ENCODE measurements at places on chromosomes 11 and 22.
A peak's percentile ranks its signal among the peaks of the same experiment; 100 is the strongest.

- no peak for DNase-seq
Observed at GRCh38 chr11:63405114-63405513, 35.5 kb downstream of the SLC22A9 start.

DNA sequence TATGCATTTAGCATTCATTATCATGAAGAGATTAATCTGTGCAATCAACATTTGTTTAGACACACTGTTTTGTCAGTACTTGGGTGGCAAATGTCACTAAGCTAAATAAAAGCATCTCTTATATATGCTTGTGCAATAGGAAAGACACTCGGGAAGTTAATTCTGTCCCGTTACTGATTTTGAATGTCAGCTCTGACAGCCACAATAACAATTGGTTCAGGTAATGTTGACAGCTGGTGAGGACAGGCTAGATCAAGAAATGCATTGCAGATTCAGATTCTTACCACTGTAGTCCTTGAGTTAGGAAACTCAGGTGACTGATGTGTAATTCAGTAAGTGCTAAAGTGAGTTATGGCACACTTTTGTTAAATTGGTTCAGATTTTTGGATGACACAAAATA, 523.8 kb upstream of the FAT3 start:
- peak; percentile 7 for DNase-seq

DNA sequence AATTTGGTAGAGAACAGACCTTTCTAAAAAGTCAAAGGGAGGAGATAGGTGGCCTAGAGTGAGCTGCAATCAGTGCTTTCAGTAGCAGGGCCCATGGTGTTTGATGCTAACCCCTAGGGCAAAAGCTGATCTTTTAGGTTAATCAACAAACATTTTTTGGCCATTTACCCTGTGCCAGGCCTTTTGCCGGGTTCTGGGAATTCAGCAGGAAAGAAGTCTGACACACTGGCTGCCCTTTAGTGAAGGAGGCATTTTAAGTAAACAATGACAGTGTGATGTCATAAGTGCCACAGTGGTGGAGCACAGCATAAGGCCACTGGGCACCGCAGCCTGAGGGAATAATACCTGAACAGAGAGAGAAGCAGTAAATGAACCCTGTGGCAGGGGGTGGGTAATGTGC, 29.0 kb downstream of the C22orf31 start:
- no peak for DNase-seq

GRCh38 chr11:130109386-130109785, 39.7 kb downstream of the APLP2 start:
- DNase-seq = no peak

- no peak for DNase-seq
Observed at GRCh38 chr22:30516731-30517130, 11.2 kb upstream of the SEC14L4 start.

GRCh38 chr11:61332281-61332796, 566 bp downstream of the DDB1 start:
- peak; percentile 29 for DNase-seq

GRCh38 chr11:104011044-104011443, 25.4 kb upstream of the DDI1 start:
- no peak for DNase-seq

GRCh38 chr11:85385547-85385946, 241.6 kb downstream of the DLG2 start:
- no peak for DNase-seq

DNA sequence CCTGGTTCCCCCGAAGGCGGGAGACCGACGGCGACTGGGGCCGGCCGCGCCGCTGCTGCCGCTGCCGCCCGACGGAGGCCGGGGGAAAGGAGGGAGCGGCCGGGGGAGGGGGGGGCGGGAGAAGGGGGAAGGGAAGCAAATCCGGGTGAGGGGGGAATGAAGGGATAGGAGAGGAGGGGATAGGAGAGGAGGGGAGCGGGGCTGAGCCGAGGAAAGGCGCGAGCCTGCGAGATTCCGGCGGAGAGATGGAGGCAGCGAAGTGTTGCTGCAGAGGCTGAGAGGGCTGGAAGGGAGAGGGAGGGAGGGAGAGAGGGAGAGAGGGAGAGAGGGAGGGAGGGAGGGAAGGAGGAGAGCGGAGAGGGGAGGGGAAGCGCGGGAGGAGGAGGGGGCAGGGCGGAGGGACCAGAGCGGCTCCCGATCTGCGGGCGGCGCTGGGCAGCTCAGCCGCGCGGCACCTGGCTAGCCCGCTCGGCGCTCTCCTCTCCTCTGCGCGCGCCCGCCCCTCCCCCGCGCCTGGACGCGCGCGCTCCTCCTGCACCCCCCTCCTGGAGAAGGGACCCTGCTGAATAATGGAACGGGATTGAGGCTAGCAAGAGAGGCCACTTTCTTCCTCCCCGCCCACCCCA, 52.3 kb downstream of the SLC22A12 start:
- peak; percentile 61 for DNase-seq

DNA sequence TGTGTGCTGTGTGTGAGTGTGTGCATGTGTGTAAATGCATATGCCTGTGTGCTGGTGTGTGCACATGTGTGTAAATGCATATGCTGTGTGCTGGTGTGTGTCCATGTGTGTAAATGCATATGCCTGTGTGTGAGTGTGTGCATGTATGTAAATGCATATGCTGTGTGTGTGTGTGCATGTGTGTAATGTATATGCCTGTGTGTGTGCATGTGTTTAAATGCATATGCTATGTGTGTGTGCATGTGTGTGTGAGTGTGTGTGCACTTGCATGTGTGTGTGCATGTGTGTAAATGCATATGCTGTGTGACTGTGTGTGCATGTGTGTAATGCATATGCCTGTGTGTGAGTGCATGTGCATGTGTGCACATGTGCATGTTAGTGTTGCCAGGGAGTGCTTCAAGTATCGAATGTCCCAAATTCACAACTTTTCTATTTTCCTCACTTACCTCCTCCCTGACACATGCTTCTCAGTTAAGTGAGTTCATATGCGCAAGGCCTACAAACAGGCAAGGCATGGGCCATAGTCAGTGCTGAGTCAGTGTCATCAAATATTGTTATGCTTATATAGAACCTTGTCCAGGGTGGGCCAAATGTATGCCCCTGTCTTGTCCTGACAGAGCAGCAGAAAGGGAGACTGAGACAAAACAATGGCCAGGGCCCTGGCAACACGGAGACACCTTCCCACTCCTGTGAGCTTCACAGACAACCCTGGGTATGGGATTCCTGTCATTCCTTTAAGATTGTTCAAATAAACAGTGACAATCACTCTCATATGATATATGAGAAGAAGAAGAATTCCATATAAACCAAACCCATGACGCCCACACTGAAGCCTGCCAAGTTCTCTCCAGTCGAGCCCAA, 38.6 kb downstream of the GGTLC2 start:
- DNase-seq = no peak

DNA sequence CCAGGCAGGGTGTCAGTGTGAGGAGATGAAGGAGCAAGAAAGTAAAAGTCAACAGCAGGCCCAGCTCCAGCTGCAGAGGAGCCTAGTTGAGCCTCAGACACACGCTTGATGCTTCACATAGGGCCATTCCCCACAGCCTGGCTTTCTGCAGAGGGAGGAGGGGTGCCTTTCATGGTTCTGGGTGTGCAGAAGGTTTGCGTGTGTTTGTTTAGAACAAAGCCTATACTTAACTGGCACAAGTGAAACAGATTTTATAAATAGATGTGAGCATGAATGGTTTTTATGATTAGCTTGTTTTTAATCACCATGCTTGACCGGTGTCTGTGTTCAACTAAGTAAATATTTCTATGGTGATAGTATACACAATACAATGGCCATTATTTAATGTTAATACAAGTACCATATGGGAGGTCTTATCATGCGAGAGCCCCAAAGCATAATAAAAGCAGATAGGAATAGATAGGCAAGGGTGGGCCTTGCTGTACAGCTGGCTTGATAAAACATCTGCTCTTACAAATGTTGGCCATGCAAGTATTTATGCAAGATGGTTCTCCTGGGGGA, 290.2 kb downstream of the ETS1 start:
- DNase-seq = no peak

DNA sequence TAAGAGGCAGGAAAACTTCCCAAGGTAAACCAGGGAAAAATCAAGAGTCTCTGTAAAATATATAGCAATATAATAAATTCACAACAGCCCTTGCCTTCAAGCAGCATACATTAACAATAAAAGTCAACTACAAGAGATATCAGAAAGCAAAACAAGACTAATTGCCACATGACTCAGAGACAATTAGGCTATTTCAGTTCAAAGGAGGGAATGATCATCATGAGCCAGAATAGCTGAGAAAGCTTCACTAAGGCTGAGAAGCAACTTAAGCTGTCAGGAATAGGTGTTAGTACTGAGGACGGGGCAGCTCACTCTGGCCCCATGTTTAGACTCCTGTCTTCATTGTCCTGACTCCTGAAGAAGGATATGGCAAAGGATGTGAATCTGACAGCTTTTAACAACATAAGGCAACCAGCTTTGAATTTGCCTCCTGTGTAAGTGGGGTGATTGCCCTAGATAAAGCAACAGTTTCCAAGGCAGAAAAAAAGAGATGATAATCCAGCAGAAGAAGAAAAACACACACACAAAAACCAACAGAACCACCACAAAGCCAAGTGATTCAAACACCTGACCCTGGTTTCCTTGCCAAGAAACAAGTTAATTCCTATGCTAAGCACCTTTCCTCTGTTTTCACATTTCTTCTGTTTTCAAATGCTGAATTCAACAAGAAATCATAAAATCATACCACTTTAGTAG, 60.8 kb downstream of the SIK3 start:
- DNase-seq = peak; percentile 69

- DNase-seq = peak; percentile 82
Observed at GRCh38 chr11:69654660-69655478, 13.9 kb downstream of the CCND1 start.

DNA sequence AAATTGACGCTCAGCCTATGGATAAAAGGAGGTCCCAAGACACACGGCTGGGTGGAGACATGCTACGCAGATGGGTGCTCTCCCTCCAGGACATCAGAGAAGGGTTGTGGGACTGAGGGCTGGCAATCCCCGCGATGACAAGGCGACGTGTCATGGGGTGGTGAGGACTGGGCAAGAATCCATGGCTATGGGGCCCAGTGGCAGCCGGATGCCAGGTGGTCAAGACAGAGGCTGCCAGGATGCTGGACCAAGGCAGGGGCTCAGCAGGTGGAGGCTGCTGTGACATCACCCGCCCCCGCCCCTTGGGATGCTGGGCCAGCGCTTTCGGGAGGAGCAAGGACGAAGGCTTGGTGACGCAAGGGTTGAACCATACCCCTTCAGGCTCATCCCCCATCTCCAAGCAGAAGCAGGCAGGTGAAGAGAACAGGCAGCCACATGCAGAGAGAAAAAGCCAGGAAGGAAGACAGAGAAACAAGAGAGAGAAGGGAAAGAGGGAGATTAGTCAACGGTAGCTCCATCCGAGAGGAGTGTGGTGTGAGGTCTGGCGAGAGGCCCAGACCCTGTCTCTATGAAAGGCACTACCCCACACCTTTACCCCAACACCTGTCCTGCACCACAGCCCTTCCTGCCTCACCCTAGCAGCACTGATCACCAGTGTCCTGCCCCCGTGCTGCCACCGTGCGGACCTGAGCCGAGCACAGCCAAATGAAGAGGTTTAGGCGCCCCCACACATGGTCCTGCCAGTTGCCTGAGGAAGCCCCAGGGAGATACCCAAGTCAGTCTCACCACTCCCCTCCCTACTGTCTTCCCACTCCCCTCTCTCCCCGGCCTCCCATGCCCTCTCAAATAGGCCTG, 24.1 kb upstream of the RASL10A start:
- DNase-seq = no peak

- DNase-seq = peak; percentile 39
Observed at GRCh38 chr11:17760102-17761029, 25.8 kb downstream of the KCNC1 start.

DNA sequence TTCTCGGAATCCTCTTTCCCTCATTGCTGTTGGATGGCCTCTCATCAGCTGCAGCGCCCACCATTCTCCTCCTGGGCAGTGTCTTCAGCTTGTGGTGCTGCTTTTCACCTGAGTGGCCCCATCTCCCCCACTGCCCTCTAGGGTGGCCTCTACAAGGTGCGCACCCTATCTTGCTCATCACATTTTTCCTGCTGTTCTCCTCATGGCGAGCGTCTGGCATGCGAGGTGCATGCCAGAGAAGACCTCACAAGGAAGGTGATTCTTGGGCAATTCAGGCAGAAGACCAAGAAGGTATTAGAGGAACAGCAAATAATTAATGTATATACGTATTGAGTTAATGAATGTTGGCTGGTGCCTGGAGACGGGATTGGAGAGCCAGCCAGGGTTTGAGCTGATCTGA, 3.1 kb downstream of the AP2A2 start:
- DNase-seq = no peak

GRCh38 chr11:65355013-65355775, 643 bp downstream of the TIGD3 start:
- no peak for DNase-seq

GRCh38 chr22:27099946-27100722, 442.7 kb downstream of the MIAT start:
- DNase-seq = no peak

GRCh38 chr11:75375626-75376025, 23.7 kb upstream of the RPS3 start:
- DNase-seq = no peak

- no peak for DNase-seq
Observed at GRCh38 chr11:12682737-12683500, 8.7 kb downstream of the TEAD1 start.

DNA sequence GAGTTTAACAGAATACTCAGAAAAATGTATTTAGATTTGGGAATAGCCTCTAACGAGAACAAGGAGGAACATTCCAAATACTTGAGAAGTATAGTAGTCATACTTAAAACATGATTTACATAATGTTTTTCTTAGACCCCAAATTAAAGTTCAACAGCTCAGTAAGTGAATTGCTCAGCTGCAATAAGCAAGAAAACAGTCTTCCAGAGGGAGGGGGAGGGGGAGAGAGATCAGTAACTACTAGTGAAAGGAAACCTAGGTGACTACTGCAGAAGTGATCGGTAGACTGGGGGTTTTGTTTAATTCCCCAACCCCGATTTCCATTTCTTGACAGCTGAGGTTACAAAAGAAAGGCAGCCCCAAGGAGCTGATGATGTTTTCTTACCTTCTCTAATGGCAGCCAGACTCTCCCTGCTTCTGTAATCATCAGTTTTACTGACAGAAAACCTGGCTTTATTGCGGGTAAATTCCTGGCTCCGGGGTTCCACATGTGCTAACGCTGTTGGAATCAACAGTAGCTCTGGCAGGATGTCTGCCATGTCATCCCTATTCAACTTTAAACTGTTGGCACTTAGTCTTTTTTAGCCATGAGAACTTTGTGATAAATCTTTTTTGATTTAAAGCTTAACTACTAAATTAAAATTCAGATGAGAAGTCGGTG, 82.4 kb upstream of the BIRC3 start:
- no peak for DNase-seq

GRCh38 chr22:22882033-22882717, 5.4 kb upstream of the IGLL5 start:
- no peak for DNase-seq

- DNase-seq = peak; percentile 62
Observed at GRCh38 chr11:133134314-133135173, 397.8 kb downstream of the OPCML start.

DNA sequence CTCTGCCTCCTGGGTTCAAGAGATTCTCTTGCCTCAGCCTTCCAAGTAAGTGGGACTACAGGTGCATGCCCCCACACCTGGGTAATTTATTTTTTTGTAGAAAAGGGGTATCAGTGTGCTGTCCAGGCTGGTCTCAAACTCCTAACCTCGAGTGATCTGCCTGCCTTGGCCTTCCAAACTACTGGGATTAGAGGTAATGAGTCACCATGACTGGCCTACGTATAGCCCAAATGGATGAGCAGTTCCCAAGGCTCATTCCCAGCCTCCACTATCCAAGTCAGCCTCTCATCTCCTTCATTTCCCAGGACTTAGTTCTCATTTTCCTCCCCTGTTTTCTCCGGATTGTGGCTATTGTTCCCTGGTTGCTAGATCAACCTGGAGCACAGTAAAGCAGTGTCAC, 5.6 kb downstream of the CCT8L2 start:
- DNase-seq = no peak

All from A673 (cell line).